Stimulated activated CD8-positive, alpha-beta memory T cell treated with anti-CD3 and anti-CD28 coated beads, Interleukin-2, amount 100 ng/mL, for 48 hours (primary cell): ENCODE measurements at places on chromosomes 12 and 14.

- no peak for DNase-seq
Measured at GRCh38 chr14:47277703-47278102, 397.7 kb downstream of the MDGA2 start.

DNA sequence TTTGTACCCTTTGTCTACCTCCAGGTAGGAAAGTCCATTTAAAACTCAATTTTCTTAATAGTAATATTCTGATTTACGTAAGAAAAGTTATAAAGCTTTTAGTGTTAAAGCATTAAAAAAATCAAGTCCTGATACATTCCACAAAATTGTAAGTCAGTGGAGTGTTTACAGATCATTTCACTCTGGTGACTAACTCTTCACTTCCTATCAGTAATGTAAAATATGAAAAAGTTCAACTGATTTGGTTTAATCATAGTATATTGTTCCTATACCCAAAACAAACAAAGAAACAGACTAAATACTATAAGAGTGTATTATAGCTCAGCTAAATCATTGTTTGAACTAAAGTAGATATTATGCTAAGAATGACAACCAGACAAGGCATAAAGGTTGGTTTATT is 85.9 kb downstream of the VEZT start:
- no peak for DNase-seq

- DNase-seq = no peak
Measured at GRCh38 chr12:8156845-8157244, at the start of gene ZNF705A. ZNF705A (plus strand) TSS chr12:8157015; CDS start chr12:8172626, 15,611 bp downstream.

GRCh38 chr12:39884616-39885125 is 221.2 kb downstream of the SLC2A13 start:
- DNase-seq = no peak

DNA sequence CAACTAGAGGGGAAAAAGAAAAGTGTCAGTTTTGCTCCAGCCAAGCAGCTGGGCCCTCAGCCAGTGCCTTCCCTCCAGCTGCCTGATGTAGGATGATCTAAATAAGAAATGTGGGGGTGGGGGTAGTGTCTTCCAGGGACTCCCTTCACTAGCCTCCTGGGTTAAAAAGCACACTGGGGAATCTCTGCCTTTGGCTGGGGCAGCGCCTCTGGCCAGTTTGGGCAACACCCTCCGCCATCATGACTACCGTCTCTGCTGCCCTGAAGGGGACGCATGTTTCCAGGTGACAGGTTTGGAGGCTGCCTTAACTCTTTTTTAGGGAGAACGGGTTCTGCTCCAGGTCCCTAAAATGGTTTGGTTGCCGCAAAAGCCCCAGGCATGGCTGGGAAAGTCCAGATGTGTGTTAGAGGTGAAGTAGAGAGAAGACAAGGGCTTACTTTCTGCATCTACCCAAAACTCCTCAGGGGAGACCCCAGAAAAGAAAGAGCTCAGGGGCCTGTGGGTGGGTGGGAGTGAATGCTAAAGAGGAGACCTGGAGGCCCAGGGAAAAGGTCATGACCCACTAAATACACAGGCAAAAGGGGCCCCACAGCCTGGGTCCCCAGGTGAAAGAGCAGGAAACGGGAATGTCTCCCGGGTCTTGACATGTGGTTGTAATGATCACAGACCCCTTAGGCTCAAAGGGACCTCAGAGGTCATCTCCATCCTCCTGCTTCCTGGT is 132.8 kb upstream of the CCND2 start:
- DNase-seq = no peak
